Naive B cell (primary cell): ENCODE measurements at places on chromosomes 11 and 22. TPM values are rescaled to one million over a fixed set of nuclear protein-coding genes. Genes with fewer than 3 reads are reported as not detected.

The PDGFB gene
- not detected for polyA plus RNA-seq

The MMP1 gene
- not detected for polyA plus RNA-seq

The MMP13 gene
- polyA plus RNA-seq: not detected

The PEX26 gene
- polyA plus RNA-seq: 2.5 TPM

- no peak overlapping the region for H3K4me3 ChIP-seq
- no peak overlapping the region for H3K27ac ChIP-seq
- H3K36me3 ChIP-seq: no peaks in the 10 kb centered on the region
- no peak for DNase-seq
- peaks cover 10% of the 10 kb centered on the region for H3K27me3 ChIP-seq
- no peaks in the 10 kb centered on the region for H3K4me1 ChIP-seq
Observed at GRCh38 chr11:121936781-121937447, 179.1 kb downstream of the BLID start.

The TXNRD2 gene
- 8.1 TPM for polyA plus RNA-seq
